SW 1271 (cell line): ENCODE measurements at places on chromosomes 6 and 20.
A peak's percentile ranks its signal among the peaks of the same experiment; 100 is the strongest.

- DNase-seq = peak; percentile 74
Observed at GRCh38 chr6:100203400-100203799, 209.4 kb upstream of the MCHR2 start.

GRCh38 chr20:46520976-46521579 lies 7.7 kb upstream of the ZNF334 start:
- peak; percentile 34 for DNase-seq

DNA sequence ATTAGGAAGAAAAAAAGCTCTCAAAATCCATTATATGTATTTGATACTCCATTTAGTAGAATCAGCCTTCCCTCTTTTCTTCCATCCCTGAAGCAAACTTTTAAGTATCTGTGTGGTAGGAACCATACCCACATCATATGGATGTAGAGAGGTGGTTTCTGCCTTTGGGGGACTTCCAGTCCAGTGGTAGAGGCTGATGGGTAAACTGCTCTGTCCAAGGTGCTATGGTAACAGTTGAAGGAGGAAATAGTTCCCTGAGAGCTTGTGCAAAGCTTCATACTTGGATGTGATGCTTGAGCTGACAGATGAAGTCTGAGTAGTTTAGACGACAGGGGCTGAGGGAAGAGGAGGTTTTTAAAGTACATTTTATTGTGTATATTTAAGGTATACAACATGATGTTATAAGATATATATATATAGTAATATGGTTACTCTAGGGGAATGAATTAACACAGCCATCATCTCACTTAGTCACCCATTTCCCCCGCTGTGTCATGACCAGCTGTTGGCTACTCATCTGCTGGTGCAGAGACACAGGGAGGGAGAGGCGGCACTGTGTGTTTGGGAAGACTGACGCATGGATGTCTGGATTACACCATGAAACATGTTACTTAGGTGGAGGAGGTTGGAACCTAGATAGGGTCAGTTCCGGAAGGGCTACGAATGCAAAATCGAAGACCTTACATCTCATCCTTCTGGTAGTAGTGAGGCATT lies 185.2 kb downstream of the FARS2 start:
- no peak for DNase-seq

DNA sequence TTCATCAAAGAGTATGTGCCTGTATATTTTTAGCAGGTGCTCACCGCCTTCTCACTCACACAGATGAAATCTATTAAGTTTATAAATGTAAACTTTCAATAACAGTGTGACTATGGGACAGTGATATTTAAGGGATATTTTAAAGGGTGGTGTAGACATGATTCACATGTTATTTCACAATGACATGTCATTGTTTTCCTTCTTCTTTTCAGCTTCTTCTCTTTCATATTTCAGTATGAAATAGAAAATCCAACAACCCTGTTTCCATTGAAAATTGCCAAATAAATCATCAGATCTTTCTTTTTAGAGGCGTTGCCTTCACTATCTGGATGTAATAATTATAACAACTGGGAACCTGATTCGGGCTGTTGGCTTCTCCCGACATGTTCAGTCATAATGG lies 54.8 kb downstream of the PFDN4 start:
- DNase-seq = no peak

DNA sequence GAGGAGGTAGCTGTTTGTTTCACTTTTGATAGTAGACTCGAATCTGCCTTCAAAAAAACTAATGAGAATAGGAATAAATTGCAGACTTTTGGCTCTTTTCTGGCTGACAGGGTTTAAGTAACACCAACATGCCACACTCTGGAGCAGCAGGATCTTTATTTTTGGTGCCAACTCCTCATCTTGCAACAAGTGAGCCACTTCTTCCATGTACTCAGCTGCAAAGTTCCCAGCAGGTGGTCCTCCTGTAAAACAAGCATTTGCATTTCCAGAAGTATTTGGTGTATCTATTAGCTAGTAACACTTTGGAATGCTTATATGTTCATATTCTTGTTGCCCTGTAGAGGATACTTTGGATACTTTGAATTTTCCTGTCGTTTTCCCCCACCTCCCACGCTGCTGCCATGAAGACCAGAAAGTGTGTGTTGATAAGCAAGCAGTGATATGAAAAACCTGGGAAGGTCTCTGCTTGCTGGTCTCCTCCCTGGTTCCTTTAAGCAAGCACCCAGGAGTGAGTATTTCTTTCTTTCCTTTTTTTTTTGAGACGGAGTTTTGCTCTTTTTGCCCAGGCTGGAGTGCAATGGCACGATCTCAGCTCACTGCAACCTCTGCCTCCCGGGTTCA lies 1.0 kb downstream of the ARMH2 start:
- no peak for DNase-seq

- no peak for DNase-seq
Observed at GRCh38 chr6:120431841-120432240, 902.4 kb downstream of the TBC1D32 start.

DNA sequence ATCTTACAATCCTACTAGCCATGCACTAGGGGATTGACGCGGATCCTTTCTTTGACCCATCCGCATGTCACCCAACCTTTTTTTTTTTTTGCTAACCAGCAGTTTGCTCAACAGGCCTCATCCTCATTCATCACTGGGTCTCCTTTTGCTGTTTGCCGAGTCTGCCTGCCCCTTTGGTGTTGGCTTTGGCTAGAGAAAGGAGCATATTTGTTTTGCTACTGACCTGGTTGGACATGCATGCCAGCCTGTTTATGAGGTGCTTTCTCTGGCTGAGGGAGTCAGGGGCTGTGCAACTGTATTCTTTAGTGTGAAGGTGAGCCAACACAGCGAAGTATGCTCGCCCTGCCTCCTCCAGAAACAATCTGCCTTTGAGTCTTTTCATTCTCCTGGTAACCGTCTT lies 40.2 kb downstream of the E2F3 start:
- DNase-seq = no peak

- no peak for DNase-seq
Observed at GRCh38 chr6:10215326-10216110, 199.4 kb downstream of the TFAP2A start.

- DNase-seq = no peak
Observed at GRCh38 chr20:23142162-23143050, 56.3 kb upstream of the CD93 start.

GRCh38 chr20:51442602-51443001 lies 99.9 kb downstream of the NFATC2 start:
- DNase-seq = no peak

DNA sequence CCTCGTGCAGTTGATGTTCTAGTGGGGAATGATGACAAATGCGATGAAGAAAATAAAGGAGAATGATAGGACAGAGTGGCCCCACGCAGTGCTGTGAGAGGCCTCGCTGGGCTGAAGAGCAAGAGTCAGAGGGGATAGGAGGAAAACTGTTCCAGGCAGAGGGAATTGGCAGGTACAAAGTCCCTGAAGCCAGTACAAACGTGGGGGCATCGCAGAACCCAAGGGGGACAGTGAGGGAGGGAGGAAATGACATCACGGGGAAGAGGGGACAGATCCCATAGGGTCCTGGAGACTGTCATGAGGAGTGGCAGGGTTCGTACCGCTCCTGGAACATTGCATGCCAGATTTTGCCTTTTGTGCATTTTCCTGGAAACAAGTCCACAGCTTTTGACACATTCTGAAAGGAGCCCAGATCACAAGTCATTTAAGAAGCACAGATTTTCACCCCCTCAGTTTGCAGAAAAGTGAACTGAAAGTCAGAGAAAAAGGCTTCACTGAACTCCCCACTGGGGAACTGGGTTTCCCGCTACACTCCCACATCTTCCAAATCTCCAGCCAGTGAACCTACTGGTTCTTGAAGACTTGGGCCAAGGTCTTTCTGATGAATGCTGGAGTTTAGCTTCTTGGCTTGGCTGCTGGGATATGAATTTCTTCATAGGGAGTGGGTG lies 77.0 kb downstream of the SULF2 start:
- DNase-seq = no peak

- no peak for DNase-seq
Observed at GRCh38 chr6:77217896-77218295, 245.4 kb downstream of the HTR1B start.

DNA sequence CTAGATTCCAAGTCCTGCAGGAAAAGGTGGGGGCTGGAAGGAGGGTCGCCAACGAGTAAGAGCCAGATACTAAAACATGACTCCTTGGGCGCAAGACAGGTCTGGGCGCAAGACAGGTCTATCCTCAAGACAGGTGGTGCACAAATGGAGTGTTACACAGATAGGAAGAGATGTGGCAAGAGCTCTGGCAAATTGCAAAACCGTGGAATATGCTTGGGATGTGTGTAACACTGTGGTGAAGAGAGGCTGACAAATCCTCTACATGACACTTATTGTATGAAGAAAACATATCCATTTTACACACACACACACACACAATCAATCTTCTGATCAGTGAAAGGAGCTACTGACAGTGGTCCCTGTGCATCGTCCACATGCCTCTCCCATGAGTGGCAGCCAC lies 77.6 kb downstream of the TBC1D7 start:
- no peak for DNase-seq

GRCh38 chr6:143286251-143286795 lies 164.2 kb downstream of the ADAT2 start:
- DNase-seq = no peak

DNA sequence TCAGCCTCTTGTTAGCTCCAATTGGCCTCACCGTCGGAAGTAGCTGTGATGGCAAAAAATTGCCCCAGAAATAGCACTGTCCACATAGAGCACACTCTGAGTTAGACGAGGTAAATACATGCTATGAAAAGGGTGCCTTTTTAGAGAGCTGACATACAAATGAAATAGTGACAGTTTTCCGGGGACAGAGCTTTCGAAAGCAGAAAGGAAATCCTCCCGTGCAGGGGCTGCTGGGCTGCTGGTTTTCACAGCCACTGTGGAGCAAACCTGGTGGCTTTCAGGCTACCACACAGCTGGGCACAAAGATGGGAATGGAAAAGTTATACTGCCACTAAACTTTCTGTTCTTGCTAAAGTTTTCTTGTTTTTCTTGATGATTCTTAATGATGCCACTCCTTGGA lies 8.3 kb downstream of the SLPI start:
- DNase-seq = no peak

GRCh38 chr20:11813106-11813890 lies 104.4 kb upstream of the BTBD3 start:
- DNase-seq = no peak

GRCh38 chr6:6091608-6092002 lies 84.9 kb upstream of the NRN1 start:
- no peak for DNase-seq

DNA sequence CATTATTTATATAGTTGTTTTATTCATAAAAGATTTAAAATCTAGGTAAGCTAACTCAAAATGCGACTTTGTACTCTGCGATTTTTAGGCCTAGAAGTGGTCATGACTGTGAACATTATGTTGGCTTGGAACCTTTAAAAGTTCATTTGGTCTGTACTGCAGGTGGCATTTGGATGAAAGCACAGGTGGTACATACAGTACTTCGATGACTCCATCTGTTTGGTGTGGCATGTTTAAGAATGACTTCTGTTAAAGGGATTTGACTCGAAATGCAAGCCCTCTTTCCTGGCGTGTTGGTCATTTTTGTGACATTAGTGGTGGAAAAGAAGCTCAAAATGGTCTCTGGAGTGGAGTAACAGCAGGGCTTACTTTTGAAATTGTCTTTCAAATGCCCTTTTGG lies 118.1 kb downstream of the UST start:
- no peak for DNase-seq

DNA sequence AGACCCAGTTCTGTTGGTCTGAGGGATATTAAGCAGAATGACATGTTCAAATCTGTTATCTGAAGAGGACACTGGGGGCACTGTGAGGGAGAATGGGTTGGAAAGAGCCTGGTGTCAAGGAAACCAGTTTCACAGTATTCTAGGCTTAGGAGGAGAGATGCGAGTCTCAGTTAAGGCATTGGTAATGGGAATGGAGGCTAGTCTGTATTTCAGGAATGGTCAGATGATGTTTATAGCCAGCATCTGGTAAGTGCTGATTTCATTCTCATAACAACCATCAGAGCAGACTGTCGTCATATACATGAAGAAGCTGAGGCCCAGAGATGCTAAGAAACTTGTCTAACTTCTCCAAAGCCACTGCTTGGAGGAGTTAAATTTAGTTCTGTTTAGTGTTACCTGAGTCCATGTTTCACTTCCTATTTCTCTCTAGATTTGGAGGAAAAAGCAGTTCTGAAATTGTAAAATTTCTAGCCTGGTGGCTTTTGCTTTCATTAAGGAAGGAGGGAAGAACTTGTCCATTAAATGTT lies 242.0 kb downstream of the ARID1B start:
- no peak for DNase-seq

- no peak for DNase-seq
Observed at GRCh38 chr6:84515067-84515466, 249.3 kb downstream of the TBX18 start.

DNA sequence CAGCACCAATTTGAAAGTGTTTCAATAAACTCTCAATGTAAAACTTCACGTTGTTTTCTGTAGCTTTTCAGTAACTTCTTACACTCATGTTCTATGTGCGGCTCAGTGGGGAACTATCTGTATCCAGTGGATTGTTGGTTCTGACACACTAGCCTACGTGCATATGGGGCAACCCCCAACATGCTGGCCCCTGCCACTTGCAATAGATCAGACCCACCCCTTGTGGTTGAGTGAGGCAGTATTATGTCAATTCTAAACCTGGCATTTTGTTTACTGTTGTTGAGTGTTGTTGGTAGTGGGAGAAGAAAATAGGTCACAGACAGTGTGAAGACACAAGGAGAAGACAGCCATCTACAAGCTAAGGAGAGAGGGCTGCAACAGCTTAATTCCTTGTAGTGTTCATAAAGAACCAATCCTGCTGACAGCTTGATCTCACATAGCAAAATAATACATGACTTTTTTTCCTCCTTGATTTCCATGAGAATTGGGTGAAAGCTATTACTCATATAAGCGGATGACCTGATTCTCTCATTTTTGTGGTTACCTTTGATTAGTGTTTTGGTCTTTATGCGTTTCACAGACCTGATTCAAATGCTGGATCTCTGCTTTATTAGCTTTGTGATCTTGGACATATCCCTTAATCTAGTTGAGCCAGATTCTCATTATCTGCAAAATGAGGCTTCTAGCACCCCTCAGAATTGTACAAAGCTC lies 320.4 kb downstream of the LAMA2 start:
- DNase-seq = no peak

DNA sequence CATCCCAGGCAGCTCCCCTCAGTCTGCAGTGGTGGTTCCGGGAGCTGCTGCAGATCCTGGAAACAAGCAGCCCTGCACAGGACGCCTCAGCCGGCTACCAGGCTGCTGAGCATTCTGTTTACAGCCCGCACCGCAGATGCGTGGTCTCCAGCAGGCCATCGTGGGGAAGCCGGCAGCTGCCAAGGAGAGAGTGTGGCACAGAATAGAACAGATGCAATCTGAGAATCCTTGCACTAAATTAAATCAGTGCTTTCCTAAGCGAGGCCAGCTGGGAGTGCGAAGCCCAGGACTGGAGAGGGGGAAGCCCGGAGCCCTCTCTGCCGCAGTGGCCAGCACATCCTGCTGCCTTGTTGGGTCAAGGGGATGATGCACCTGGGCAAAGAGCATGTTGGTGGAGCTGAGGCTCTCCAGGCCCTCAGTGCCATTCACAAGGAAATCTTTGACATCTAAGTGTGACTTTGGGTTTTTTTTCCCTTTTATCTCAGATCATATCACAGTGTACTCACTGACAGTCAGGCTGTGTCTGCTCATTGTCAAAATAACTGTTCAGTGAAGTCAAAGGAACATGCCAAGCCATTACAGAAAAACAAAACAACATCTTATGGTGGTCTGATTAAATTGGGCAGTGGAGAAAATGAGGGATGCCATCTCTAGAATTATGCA lies 118.1 kb downstream of the SYNDIG1 start:
- DNase-seq = no peak

GRCh38 chr20:60238992-60239660 lies 280.9 kb downstream of the CDH26 start:
- no peak for DNase-seq
